NCI-H146 (cell line): ENCODE measurements at places on chromosomes 1 and 21.

GRCh38 chr1:235060607-235061470 lies 67.8 kb downstream of the TOMM20 start:
- peak; percentile 81 for DNase-seq

DNA sequence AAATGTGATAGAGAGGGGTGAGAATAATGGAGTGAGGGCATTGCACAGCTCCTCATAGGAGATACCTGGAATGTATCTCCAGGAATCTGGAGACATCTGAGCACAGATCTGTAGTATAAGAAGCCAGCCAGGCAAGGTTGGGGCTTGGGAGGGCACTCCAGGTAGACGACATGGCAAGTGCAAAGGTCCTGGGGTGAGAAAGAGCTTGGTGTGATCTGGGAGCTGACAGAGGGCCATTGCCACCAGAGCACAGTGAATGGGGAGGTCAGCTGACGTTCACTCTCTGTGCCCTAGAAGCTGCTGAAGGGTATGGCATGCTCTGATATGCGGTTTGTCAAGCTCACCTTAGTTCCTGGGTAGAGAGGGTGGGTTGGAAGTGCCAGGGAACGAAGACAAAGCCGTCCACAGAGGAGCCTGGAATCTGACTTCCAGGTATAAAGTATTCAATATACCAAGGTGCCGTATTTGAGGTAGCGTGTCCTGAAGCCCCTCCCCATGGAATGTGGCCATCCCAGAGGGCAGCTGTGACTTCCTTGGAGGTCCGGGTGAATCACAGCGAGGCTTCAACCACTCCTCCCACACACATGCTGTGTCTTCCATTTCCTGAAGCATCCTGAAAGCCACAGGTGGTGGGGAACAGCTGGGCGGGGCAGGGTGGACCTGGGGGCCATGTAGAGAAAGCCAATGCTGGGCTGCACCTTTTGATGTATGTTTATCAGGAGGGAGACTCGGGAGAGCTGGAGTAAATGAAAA lies 182.7 kb upstream of the KLHDC7A start:
- DNase-seq, result no peak

- DNase-seq, result no peak
Measured at GRCh38 chr1:29823561-29823960, 587.2 kb downstream of the PTPRU start.

DNA sequence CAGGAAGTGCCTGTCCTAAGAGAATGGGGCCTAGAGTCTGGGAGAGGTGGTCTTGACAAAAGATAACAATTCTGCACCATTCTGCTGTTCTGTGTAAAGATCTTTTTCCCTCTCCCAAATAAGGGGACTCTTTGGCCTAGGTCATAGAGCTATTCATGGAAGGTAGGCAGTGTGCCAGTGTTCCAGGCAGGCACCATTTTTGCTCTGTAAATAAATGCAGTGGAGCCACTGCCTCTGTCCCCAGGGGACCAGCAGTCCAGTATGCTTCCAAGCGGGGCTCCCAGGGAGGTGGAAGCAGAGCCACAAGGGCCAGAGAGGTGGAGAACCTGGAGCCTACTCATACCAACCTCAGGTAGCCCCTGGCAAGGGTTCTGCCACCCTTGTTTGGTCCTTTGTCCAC lies 25.9 kb downstream of the KCNA2 start:
- DNase-seq, result no peak
